DND-41 (cell line): ENCODE measurements at places on chromosomes 12 and 14.

GRCh38 chr12:30385706-30386105, 310.0 kb downstream of the IPO8 start:
- DNase-seq, result no peak

- DNase-seq, result no peak
Observed at GRCh38 chr12:52395761-52396434, 10.2 kb downstream of the KRT82 start.

GRCh38 chr12:12482150-12482761, 80.4 kb downstream of the DUSP16 start:
- no peak for DNase-seq

GRCh38 chr12:52630599-52631200, 12.3 kb upstream of the KRT73 start:
- DNase-seq, result no peak

- DNase-seq, result no peak
Observed at GRCh38 chr14:77565994-77566305, 50.5 kb downstream of the SPTLC2 start.

DNA sequence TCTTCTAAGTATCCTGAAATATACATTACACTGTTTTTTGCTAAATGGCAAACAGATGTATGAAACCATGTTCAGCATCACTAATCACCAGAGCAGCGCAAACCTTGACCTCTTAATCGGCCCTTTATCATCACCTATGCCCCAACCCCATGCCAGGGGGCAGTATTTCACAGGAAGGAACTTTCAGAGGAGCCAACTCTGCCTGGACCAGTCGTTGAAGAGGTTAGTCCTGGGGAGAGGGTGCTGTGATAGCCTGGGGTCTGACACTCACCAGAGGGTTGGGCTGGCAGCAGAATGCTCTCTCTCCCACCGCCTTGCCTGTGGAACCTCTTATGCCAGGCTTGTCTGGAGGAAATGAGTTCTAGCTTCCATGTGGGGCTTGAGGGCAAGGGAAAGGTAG, 411.7 kb downstream of the TMEM117 start:
- no peak for DNase-seq

- DNase-seq, result no peak
Observed at GRCh38 chr12:46839964-46840363, 14.2 kb upstream of the SLC38A4 start.

GRCh38 chr12:122895704-122896636, at the start of gene VPS37B:
Gene VPS37B, minus strand, starts transcription at chr12:122896124. Its CDS starts 62 bp downstream, at chr12:122896062.
- peak; percentile 79 for DNase-seq

DNA sequence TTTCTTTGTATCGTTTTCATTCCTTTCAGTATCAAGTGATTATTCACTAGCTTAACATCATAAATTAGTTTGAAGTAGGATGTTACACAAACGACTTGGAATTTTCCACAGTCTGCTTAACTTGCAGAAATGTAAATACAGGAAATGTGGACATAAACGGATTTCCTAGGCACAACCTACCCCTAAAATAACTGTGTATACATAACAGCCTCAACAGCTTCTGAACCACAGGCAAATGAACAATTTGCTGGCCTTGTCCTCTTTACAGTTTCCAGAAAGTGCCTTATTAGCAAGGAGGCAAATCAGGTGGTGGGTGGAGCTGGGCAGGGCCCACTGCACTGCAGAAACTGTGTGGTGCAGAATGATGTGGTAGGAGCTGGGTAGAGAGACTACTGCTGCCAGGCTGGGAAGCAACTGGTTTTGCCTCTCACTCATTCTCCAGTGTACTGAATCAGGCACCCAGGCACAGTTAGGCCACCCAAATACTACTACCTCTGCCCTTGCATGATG, 14.1 kb downstream of the DRAM1 start:
- DNase-seq, result no peak

DNA sequence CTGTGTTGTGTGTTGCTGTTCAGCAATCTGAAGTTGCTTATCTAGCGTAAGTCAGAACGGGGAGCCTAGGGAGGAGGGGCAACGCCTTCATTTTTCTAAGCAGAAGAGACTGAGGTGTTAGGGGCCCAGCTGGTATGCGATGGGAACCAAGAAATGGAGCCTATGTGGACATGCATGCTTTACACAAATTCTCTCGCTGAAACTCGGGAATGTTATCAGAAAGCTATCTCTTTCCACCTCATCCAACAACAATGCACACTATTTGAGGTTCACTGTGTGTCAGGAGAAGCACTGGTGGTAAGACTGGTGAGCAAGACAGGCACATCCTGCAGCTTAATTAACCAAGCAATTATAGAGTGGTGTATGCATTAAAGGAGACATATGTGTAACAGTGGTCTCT, 89.7 kb downstream of the NRXN3 start:
- no peak for DNase-seq

DNA sequence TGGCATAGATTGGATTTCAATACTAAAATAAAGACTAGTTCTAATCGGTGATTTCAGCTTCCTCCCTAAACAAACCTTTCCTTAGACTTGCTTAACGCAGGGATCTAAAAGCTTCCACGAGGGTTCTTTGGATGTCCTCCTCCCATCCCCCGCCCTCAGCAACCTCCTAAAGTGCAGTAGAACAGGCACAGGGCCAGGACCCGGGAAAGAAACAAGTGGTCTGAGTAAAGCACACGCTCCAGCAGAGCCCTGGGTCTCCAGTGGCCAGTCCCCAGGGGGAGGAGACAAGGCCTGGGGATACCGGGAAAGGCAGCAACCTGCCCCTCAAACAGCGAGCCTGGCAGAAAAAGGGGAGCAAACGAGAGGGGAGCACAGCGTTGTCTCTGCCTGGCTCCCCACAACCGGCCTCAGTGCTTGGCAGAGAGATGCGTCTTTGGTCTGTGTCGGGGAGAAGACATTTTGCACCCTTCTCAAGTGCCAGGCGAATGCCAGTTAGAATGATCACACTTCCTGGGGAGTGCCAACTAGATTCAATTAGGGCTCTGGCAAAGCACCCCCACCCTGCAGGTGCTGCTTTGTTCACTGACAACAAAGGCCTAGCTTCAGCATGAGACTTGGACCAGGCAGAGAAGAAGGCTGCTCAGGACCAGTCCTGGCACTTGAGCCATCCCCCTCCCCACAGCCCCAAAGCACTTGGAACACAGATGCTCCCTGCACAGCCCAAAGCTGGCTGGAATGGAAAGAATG, 17.1 kb upstream of the SLC6A12 start:
- DNase-seq, result no peak

- no peak for DNase-seq
Observed at GRCh38 chr12:94679554-94680195, 29.3 kb upstream of the TMCC3 start.

GRCh38 chr12:10501030-10501429, 4.7 kb upstream of the EIF2S3B start:
- DNase-seq, result no peak

DNA sequence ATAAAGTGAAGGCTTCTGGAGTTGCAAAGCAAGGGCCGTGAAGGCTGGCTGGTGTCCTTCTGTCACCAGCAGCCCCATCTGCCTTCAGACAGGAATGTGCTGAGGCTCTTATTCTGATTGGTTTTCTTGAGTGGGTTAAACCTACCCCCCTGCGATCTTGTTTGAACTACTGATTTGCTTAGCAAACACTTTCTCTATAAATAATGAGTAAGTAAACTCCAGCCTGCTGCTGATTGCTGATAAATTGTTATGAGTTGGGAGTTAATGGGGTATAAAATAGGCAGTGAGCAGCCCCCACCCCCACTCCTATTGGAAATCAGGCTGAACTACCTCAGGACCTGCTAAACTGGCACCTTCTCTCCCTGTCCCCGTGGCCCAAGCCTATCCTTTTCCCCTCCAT, 146.1 kb upstream of the NOS1 start:
- DNase-seq, result no peak

GRCh38 chr14:23487216-23487615, 17.7 kb downstream of the NGDN start:
- DNase-seq, result no peak

- no peak for DNase-seq
Observed at GRCh38 chr14:76846331-76847047, 20.3 kb downstream of the LRRC74A start.

DNA sequence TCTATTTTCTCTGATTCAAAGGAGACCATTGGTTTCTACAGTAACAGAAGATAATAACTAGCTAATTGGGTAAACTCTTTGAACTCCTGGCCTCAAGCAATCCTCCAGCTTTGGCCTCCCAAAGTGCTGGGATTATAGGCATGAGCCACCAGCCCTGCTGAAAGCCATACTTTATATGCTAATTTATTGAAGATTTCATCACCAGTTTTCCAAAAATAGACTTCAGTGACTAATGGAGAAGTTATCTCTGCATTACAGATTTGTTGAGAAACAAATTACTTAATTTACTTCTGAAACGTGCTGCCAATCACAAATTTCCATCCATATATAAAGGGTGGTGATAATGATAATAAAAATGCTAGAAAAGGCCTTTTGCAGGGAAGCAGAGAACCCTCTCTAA, 1758.1 kb upstream of the SEL1L start:
- DNase-seq, result no peak

DNA sequence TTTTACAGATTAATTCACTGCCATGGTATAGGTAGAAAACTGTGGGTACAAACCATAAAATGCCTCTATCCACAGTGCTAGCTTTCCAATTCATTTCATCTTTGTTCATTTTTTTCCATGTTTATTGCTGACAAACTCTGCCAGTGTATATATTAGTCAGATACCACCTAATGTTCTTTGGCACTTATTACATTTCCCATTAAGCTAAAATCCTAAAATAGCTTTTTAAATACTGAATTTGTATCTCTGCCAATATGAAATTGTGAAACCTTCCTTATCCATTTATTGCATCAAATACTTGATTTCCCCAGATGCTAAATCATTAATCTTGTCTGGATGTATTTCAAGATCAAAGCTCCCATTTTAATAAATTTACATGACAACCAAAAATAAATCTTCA, 150.1 kb upstream of the FSCB start:
- no peak for DNase-seq

DNA sequence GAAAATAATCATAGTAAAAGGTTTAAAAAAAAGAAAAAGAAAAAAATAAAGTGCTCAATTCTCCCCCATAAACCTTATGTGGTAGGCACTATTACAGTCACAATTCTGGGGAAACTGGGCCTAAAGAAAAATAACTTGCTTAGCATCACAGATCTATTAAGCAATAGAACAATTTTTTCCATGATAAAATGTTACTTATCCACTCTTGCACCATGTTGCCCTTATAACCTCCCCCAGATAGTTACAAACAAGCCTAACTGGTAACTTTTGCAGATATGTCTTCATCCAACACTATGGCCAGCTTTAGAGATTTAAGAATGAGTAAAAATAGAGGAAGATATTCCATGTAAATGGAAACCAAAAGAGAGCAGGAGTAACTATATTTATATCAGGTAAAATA, 164.8 kb downstream of the DUSP6 start:
- DNase-seq, result no peak

GRCh38 chr12:12008931-12009611, 61.7 kb upstream of the BCL2L14 start:
- DNase-seq, result peak; percentile 60

DNA sequence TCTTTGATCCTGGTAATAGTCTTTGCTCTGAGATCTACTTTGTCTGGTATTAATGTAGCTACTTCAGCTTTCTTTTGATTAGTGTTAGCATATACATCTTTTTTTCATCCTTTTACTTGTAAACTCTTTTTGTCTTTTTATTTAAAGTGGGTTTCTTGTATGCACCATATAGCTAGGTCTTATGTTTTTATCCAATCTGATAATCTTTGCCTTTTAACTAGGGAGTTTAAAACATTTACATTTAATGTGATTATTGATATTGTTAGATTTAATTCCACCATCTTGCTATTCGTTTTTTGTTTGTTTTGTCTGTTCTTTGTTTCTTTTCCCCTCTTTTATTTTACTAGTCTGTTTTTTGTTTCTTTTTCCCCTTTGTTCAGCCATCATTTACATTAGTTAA, 6.0 kb downstream of the CGRRF1 start:
- DNase-seq, result no peak
